ENCODE measurements at places on chromosomes 3 and 15. TPM values are rescaled to one million over a fixed set of nuclear protein-coding genes. Genes with fewer than 3 reads are reported as not detected.

LRTM1 gene
- not detected for total RNA-seq

EPHB1 gene
- 0.65 TPM for total RNA-seq

ZNF445 gene
- 8.0 TPM for total RNA-seq

PLSCR2 gene
- total RNA-seq = not detected

ZNF501 gene
- 4.7 TPM for total RNA-seq

CAMKV gene
- not detected for total RNA-seq

SUCLG2 gene
- 55.3 TPM for total RNA-seq

LOXL1 gene
- 63.7 TPM for total RNA-seq

DZIP1L gene
- 13.3 TPM for total RNA-seq

ROPN1B gene
- total RNA-seq = not detected

SPESP1 gene
- total RNA-seq = 4.4 TPM
